Right lobe of liver (tissue), 6 donors: ENCODE measurements at places on chromosomes 3 and 15. TPM values are rescaled to one million over a fixed set of nuclear protein-coding genes. Genes with fewer than 3 reads are reported as not detected.
A peak's percentile ranks its signal among the peaks of the same experiment; 100 is the strongest.

The TRIM42 gene
- total RNA-seq = not detected

The SPINK8 gene
- total RNA-seq = not detected

The ALS2CL gene
- total RNA-seq = 16.3 TPM

DNA sequence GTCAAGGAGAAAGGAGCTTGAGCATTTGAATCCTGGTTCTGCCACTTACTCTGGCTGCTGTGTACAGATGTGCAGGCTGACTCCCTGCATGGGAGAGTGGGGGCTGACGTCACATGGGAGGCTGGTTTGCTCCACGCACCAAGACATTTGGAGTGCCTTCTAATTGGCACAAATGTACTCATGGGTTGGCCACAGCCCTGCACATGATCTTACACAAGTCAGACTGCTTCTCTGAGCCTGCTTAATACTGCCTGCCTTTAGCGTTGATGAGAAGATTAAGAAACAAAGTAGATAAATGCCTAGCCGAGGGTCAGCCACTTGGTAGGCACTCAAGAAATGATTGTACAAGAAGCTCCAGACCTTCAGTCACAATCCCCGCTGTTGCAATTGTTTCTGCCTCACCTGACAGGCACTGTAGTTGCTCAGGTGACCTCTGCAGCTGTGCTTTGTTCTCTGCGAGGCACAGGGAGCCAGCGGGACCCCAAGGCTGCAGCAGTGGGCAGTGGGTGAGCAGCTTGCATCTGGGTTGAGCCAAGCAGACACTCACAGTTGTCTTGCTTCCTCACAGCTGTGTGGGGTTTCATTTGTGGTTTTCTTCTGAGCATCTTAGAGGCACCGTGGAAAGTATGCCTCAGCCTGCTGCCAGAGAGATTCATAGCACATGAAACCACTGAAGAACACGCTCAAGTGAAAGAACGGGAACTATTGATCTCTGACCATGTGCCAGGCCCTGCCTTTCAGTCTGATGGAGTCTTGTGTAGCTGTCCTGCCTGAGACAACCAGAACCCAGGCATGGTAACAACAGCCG, 33.1 kb downstream of the GRK7 start:
- no peaks in the 10 kb centered on the region for H3K4me1 ChIP-seq
- H3K4me3 ChIP-seq = no peak overlapping the region
- H3K27me3 ChIP-seq = no peaks in the 10 kb centered on the region
- no peak for DNase-seq
- no peaks in the 10 kb centered on the region for H3K36me3 ChIP-seq

DNA sequence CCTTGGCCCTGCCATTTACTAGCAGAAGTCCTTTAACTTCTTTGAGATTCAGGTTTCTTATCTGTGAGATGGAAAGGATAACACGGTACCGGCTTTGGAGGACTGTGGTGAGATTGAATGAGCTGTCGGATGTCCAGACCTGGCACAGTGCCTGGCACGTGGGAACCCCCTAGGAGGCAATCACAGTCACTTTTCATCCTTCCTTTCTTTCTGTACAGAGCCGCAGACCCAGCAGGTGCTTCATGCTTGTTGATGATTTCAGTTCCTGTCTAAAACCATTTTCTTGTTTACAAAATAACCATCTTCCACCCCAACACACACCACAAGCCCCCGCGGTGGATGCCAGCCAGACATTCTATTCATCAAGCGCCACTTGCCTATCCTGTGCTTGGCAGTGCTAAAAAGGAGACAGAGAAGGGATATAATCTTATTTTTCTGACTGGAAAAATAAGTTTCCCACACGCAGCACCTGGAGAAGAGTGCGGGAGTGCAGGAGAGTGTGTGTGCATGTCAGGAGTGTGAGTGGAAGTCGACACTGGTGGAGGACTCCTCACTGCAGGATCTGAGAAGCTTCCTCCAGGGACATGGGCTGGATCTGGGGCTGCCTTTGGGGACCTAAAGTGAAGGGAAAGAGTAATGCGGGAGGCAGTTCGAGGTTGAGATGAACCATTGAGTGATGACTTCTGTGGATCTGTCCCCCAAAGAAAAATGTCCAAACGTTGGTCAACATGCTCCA, 85.7 kb downstream of the ST6GAL1 start:
- no peaks in the 10 kb centered on the region for H3K27me3 ChIP-seq
- no peak overlapping the region for H3K4me3 ChIP-seq
- H3K27ac ChIP-seq = no peak overlapping the region
- no peak for DNase-seq

- DNase-seq = no peak
- H3K36me3 ChIP-seq = no peaks in the 10 kb centered on the region
- H3K4me1 ChIP-seq = no peaks in the 10 kb centered on the region
- no peak overlapping the region for H3K27ac ChIP-seq
- H3K27me3 ChIP-seq = no peaks in the 10 kb centered on the region
- H3K4me3 ChIP-seq = no peak overlapping the region
These were observed 33.3 kb upstream of the VPS33B start for GRCh38 chr15:91055548-91056331.

The ISLR gene
- total RNA-seq = 1.5 TPM

The APH1B gene
- total RNA-seq = 4.4 TPM

DNA sequence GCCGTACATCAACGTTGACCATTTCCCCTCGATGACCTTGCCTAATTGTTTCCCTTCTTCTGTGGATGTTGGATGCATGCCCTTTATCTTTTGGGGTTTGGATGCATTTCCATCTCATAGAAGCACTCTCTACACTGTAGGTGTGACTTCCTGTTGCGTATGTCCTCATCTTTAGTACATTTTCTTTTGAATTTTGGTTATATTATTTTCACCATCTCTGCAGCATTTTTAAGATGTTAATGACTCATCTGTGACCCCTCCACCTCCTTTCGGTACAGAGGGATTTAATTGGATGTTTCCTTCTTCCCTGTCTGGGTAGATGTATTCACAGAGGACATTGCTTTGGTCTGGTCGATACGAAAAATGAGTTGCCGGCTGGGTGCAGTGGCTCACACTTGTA, 172.1 kb downstream of the APBA2 start:
- no peaks in the 10 kb centered on the region for H3K4me1 ChIP-seq
- no peaks in the 10 kb centered on the region for H3K27me3 ChIP-seq
- H3K27ac ChIP-seq = no peak overlapping the region
- H3K36me3 ChIP-seq = no peaks in the 10 kb centered on the region
- H3K4me3 ChIP-seq = no peak overlapping the region
- DNase-seq = no peak

DNA sequence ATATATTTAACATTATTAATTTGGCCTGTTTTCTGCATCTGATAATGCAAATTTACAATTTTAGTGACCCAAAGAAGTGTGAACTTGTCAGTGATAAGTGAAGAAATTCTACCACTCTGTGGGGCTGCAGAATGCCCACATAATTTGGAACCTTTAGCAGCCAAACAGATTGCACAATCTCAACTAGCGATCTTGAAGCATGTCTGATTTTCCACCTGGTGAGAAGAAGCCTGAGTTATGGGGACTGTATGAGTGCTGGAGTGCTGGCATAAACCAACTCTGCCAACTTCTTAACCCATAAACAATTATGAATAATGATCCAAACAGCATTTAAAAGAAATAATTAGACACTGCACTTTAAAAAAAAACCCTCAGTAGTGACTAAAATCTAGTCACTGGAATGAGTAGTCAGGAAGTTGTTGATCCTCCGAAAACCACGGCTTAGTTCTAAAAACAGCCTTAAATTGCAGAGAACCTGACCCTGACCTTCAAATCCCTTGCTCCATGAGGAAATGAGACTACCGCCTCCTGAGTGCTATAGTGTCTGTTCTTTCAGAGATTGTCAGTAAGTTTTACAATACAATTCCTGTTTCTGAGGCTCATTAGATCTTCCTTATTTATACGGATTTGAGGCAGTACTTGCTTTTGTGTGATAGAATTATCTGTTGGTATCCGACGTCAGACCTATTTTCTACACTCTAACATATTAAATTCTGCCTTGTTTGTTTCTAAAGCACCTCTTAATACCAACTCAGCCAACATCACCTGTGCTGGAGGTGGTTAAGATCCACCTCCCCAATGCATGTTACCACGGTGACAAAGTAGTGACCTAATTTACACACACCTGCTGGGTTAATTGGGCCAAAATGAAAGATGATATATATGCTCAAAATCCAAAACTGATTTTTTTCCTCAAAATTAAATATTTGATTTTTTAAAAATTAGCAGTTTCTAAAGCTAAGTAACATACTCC, 267.7 kb downstream of the ZBTB20 start:
- H3K36me3 ChIP-seq = no peaks in the 10 kb centered on the region
- no peak for DNase-seq
- H3K4me1 ChIP-seq = no peaks in the 10 kb centered on the region
- H3K4me3 ChIP-seq = no peak overlapping the region
- H3K27ac ChIP-seq = peak overlapping the region; percentile 63
- H3K27me3 ChIP-seq = no peaks in the 10 kb centered on the region

The TERB2 gene
- total RNA-seq = 0.32 TPM

GRCh38 chr15:60932051-60932915, 296.8 kb downstream of the RORA start:
- no peak overlapping the region for H3K4me3 ChIP-seq
- no peak for DNase-seq
- no peaks in the 10 kb centered on the region for H3K36me3 ChIP-seq
- H3K27ac ChIP-seq = no peak overlapping the region
- H3K27me3 ChIP-seq = no peaks in the 10 kb centered on the region

DNA sequence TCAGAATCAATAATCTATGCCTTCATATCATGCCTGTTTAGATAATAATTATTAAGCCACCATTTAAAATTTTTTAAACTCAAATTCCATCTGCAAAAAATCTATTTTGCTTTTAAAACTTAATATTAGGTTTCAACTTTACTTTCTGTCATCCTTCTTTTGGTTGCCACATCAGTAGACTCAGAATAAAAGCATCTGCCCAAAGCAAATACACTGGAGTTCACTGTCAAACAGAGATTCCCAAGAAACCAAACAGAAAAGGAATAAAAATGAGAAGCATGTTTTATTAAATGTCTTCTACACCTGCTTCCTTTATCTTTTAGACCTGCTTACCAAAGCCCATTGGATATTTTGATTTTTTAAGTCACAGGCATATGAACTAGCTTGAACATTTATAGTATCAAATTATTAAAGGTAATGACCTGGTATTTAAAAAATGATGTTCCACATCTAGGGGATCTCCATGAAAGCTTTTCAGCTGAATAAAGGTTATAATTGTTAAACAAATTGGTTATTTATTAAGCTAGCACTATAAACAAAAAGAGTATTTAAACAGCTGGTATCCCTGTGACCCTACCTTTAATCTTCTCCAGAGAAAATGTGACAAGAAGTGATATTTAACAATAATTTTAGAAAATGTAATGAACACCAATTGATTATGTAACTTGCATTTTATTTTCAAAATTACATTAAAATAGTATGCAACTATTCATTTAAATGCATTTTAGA, 62.5 kb downstream of the ALCAM start:
- H3K4me3 ChIP-seq = no peak overlapping the region
- no peaks in the 10 kb centered on the region for H3K36me3 ChIP-seq
- DNase-seq = no peak
- peak overlapping the region; percentile 24 for H3K27ac ChIP-seq
- H3K4me1 ChIP-seq = peaks cover 29% of the 10 kb centered on the region
- no peaks in the 10 kb centered on the region for H3K27me3 ChIP-seq

DNA sequence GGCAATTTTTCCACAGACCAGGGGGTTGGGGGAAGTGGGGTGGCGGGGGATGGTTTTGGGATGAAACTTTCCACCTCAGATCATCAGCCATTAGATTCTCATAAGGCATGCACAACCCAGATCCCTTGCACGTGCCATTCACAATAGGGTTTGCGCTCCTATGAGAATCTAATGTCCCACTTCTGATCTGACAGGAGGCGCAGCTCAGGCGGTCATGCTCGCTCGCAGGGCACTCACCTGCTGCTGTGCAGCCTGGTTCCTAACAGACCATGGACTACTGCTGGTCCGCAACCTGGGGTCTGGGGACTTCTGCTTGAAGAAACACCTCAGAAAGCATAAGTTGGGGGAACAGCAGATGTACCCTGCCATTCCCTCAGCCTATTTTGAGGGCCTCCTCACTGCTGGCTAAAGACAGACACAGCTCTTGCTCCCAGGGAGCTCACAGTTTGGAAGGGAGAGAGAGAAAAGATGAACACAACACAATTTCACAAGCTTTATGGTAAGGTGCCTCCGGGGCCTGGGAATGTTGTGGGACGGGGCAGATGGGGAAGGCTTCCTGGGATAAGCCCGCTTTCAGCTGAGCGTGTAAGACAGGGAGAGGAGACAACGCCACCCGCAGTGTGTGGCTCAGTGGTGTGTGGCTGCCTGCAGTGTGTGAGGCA, 285.2 kb downstream of the ADAMTS17 start:
- H3K27me3 ChIP-seq = no peaks in the 10 kb centered on the region
- H3K27ac ChIP-seq = no peak overlapping the region
- no peaks in the 10 kb centered on the region for H3K4me1 ChIP-seq
- no peak overlapping the region for H3K4me3 ChIP-seq

The B3GALNT1 gene
- 0.25 TPM for total RNA-seq

The GATM gene
- 629 TPM for total RNA-seq

GRCh38 chr15:53665930-53666329, 93.5 kb downstream of the WDR72 start:
- H3K36me3 ChIP-seq = peaks cover 3% of the 10 kb centered on the region
- no peak overlapping the region for H3K4me3 ChIP-seq
- no peaks in the 10 kb centered on the region for H3K27me3 ChIP-seq

The MESP2 gene
- total RNA-seq = not detected

DNA sequence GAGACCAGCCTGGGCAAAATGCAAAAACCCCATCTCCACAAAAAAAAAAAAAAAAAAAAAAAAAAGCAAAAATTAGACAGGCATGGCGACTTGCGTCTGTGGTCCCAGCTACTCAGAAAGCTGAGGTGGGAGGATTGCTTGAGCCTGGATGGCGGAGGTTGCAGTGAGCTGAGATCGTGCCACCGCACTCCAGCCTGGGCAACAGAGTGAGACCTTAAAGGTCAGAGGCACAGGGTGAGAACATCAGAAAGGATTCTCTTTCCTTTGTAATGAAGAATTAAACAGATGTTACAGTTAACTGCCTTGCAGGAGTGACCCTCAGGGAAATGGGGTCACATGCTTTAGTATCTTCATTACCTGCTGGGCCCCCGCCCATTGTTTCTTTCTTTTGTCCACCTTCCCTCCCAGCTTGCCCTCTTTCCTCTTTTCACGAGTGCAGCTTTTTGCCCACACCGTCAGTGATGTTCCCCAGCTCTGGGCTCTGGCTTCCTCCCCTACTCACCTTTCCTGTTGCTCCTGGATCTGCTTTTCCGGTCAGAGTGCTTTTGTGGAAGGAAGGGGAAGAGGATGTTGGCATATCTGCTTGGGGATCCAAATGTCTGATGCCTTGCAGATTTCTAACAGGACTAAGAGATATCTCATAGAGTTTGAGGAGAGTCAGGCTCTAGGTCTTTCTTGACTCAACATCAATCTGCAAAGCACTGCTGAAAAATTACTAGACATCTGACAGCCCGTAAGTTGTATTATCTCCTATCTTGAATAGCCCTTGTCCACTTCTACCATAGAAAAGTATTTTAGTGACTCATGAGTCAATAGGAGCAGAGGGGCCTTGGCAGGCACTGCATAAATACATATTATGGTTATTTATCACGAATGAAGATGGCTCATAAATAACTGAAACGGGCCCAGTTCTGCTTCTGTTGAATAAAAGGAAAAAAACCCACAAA, 35.6 kb upstream of the NDUFB4 start:
- no peak overlapping the region for H3K4me3 ChIP-seq
- H3K4me1 ChIP-seq = peaks cover 22% of the 10 kb centered on the region
- no peak for DNase-seq
- no peaks in the 10 kb centered on the region for H3K27me3 ChIP-seq
- H3K36me3 ChIP-seq = no peaks in the 10 kb centered on the region

- H3K27me3 ChIP-seq = no peaks in the 10 kb centered on the region
- peaks cover 18% of the 10 kb centered on the region for H3K36me3 ChIP-seq
- no peak overlapping the region for H3K4me3 ChIP-seq
These were observed 50.7 kb downstream of the MAP6D1 start for GRCh38 chr3:183774631-183775030.

GRCh38 chr3:138942861-138943623, 3.9 kb downstream of the FOXL2 start:
- no peak for DNase-seq
- no peaks in the 10 kb centered on the region for H3K36me3 ChIP-seq
- peaks cover 22% of the 10 kb centered on the region for H3K27me3 ChIP-seq
- peaks cover 5% of the 10 kb centered on the region for H3K4me1 ChIP-seq
